SW480 (cell line): ENCODE measurements at places on chromosomes 13 and 19.

- DNase-seq: no peak
These were observed 16.2 kb upstream of the NFIC start for GRCh38 chr19:3350014-3350663.

- no peak for DNase-seq
These were observed 11.4 kb downstream of the LYPD3 start for GRCh38 chr19:43454031-43454430.

DNA sequence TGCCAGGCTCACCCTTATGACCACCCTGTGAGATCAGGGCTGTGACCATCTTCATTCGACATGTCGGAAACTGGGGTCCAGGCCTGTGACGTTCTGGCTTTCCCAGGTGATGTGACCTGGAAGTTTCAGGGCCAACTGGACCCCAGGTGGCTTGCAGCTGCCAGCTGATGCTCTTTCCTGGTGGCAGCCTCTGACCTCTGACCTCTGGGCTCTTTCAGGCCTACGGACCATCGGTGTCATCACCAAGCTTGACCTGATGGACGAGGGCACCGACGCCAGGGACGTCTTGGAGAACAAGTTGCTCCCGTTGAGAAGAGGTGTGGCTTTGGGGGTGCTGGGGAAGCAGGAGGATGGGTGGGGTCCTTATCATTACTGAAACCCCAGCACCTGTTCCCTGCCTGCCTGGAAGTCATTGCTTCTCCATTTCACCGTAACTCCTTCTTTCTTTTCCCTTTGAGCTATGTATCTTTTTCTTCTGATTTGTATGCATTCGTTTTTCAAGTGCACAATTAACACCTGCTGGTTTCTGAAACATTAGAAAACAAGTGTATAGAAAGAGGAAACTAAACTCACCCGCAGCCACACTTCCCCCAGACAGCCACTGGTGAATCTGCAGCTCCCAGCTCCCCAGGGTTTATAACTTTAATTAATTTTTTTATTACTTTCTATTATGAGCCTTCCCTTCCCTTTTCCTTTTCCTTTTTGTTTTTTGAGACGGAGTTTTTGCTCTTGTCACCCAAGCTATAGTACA is 58.9 kb downstream of the TMED1 start:
- no peak for DNase-seq

DNA sequence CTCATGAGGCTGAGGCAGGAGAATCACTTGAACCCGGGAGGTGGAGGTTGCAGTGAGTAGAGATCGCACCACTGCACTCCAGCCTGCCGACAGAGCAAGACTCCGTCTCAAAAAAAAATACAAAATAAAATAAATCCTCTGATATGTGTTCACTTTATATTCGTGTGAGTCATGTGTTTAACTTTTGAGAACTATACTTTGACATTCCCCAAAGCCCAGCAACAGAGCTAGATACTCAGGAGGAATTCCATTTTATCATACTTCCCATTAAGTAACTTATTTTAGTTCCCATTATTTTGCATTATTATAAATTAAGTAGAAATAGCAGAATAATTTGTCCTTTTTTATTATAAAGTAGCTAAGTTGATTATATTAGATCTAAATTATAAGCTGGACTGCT is 3.3 kb upstream of the CHAMP1 start:
- DNase-seq: no peak

DNA sequence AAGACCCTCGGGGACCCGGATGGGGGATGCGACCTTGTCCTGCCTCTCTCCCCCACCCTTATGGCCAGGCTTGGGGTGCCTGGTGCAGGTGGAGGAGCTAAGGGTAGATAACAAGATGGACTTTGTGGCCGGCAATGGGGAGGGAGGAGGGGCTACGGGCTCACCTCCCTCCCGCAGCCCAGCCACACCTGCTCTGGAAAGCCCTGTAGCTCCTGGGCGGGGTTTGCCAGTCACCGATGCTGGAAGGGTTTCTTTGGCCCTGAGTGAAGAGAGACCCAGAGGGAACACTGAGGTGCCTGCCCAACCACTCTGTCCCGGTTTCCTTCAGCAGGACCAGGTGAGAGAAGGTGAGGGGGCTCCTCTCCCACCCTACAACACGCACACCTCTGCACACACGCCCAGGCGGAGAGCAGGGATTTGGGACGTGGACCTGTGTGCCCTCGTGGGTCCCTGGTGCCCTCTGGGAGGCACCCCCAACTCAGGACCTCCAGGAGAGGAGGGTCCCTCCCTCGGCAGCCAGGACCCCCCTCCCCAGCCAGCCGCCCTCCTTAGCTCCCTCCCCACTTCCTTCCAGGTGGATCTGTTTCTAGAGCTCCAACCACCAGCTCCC is at the start of gene FUT2:
FUT2 (plus strand) TSS at position 229 of the 610 bp plus-strand sequence. CDS start 6,986 bp downstream, outside the sequence.
- DNase-seq: peak; percentile 71

DNA sequence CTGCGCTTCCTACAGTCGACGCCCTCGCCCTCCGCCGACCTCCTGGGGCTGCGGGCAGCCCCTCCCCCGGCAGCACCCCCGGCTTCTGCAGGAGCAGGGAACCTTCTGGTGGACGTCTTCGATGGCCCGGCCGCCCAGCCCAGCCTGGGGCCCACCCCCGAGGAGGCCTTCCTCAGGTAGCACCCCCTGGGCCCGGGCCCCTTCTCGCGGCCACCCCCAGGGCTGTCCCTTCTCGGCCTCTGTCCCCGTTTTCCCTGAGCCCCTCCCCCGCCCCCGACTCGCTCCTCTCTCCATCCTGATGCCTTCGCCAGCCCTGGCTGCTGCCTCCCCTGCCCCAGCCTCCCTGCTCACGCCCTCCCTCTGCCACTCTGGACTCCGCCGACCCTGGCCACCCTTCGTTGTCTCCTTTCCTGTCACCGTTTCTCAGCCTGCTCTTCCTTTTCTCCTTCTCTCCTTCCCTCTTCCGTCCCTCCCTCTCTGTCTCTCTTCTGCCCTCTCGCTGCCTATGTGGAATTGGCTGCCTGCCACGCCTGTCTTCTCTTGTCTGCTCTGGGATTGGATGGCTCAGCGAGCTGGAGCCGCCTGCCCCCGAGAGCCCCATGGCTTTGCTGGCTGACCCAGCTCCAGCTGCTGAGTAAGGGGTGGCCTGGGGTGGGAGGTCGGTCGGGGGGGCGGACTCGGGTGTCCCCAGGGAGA is 11.0 kb downstream of the FUZ start:
- no peak for DNase-seq

DNA sequence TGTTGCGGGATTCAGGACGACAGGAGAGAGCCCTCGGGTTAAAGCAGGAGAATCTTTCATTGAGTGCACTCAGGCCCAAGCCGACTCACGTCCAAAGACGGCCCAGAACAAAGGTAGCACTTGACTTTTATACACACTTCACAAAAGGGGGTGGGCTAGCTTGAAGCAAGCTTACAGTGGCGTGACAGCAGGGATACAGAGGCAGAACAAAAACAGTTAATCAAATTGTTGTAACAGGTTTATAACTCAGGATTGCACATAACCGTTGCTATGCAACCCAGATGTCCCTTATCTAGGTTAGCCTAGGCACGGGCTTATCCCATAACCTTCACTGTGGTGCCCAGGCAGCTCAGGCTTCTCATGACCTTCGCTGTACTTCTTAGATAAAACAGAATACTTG is 2.0 kb downstream of the MED25 start:
- DNase-seq: no peak

DNA sequence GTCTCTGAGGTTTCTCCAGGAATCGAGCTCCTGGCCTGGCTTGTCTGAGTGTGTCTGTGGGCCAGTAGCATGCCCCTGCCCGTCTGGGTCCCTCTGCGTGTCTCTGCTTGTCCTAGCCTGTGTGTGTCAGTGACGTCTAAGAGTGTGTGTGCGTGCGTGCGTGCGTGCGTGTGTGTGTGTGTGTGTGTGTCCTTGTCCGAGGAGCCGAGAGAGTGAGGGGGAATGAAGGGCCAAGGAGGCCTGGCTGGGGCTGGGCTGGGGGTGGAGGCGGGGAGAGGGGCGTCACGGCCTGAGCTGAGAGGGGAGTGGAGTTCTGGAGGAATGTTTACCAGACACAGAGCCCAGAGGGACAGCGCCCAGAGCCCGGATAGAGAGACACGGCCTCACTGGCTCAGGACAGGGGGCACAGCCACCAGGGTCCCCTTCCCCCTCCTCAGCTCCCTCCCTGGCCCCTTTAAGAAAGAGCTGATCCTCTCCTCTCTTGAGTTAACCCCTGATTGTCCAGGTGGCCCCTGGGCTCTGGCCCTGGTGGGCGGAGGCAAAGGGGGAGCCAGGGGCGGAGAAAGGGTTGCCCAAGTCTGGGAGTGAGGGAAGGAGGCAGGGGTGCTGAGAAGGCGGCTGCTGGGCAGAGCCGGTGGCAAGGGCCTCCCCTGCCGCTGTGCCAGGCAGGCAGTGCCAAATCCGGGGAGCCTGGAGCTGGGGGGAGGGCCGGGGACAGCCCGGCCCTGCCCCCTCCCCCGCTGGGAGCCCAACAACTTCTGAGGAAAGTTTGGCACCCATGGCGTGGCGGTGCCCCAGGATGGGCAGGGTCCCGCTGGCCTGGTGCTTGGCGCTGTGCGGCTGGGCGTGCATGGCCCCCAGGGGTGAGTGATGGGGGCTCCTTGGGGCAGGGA is at the start of gene AXL:
AXL (plus strand) TSS at position 609 of the 893 bp plus-strand sequence; CDS start at position 779, 170 bp downstream.
- peak; percentile 66 for DNase-seq

DNA sequence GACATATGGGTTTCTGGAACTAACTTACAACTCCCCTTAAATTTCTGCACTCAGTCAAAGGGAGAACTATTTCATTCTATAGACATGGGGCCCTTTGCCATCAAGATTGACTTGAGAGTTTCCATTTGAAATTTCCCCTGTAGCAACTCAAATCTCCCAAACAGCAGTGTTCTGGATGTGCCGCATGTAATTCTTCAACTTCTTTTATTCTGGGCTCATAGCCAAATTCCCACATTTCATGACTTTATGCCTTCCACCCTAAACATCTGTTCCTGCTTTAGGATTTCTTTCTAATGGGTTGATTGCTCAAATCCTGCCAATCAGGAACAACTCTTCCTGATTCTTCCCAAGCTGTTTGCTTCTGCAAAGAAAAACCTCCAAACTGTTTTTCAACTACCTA is 336.0 kb downstream of the TBC1D4 start:
- DNase-seq: no peak

- no peak for DNase-seq
These were observed 930.5 kb upstream of the MIR17HG start for GRCh38 chr13:90416938-90417337.

GRCh38 chr13:51679616-51680015 is 95.4 kb downstream of the WDFY2 start:
- DNase-seq: no peak

DNA sequence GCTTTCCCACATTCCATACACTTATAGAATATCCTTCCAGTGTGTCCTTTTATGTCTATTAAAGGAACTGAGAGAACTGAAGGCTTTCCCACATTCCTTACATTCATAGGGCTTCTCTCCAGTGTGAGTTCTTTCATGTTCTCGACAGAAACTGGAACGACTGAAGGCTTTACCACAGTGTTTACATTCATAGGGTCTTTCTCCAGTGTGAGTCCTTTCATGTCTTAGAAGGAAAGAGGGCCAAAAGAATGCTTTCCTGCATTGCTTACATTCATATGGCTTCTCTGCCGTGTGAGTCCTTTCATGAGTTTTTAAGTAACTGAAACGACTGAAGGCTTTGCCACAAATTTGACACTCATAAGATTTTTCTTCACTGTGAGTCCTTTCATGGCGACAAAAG is 22.3 kb downstream of the ZNF44 start:
- DNase-seq: no peak

DNA sequence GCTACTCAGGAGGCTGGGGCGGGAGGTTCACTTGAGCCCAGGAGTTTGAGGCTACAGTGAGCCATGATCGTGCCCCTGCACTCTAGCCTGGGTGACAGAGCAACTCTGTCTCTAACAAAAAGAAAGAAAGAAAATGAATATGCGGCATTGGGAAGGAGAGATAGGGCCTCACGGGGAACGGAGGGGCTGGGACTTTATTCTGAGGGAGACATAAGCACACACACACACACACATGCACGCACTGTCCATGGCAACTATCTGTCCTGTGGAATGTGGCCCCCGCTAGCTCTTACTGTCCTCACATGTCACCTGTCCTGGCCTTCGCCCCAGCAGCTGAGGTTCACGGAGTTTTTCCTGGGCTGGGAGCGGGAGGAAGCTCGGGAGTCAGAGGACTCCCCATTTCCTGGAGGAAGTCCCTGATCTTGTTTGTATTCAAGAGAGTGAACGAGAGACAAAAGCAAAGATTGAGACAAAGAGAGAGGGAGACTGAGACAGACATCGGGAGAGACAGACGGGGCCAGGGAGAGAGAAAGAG is 654 bp downstream of the STAP2 start:
- peak; percentile 36 for DNase-seq

- DNase-seq: no peak
These were observed at the start of gene ERICH6B for GRCh38 chr13:45615501-45616101. TSS of gene ERICH6B (minus strand) at chr13:45615739. CDS start at chr13:45597005, 18,734 bp downstream.
